Vagina (tissue), 2 donors: ENCODE measurements at places on chromosomes 1 and 21. TPM values are rescaled to one million over a fixed set of nuclear protein-coding genes. Genes with fewer than 3 reads are reported as not detected.
A peak's percentile ranks its signal among the peaks of the same experiment; 100 is the strongest.

The PLCH2 gene
- total RNA-seq, result 30.7 TPM

DNA sequence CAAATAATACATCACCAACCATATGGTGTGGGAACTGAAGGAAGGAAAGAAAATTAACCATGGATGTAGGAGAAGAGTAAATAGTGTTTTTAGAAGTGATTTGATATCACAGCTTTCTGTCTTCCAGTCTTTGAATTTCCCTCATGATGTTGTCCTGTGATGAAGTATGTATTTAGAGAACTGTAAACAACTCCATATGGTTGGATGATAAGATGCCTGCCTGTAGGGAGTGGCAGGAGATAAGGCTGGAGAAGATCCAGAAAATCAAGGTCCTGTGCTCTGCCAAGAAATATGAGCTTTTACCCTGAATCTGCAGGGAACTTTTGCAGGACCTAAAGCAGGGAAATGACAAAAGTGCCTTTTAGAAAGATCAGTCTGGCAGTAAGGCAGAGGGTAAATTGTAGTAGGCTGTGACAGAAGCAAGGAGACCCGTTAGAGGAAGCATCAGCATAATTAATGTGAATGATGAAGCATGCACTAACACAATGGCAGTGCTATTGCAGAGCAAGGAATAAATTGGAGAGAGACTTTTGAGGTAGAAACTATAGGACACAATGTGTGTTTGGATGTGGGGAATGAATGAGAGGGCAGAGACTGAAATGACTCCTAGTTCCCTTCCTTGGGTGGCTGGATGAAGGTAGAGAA, 21.9 kb downstream of the CEPT1 start:
- no peak overlapping the region for H3K27ac ChIP-seq
- no peak overlapping the region for H3K4me3 ChIP-seq
- H3K4me1 ChIP-seq, result no peaks in the 10 kb centered on the region

DNA sequence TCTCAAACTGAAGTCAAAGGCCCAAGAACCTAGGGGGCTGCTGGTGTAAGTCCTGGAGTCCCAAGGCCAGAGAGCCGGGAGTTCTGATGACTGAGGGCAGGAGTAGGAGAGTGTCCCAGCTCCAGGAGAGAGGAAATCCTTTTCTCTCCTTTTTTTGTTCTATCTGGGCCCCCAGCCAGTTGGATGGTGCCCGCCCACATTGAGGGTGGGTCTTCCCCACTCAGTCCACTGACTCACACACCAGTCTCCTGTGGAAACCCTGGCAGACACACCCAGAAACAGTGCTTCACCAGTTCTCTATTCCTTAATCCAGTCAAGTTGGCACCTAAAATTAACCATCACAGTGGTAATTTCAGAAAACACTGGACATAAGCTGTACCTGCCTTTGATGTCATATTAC, 12.7 kb upstream of the WDR26 start:
- H3K27ac ChIP-seq, result peak overlapping the region; percentile 60
- H3K27me3 ChIP-seq, result no peaks in the 10 kb centered on the region
- H3K4me3 ChIP-seq, result no peak overlapping the region
- no peak for DNase-seq
- H3K4me1 ChIP-seq, result peaks cover 20% of the 10 kb centered on the region

The ANKRD65 gene
- total RNA-seq, result 3.2 TPM

DNA sequence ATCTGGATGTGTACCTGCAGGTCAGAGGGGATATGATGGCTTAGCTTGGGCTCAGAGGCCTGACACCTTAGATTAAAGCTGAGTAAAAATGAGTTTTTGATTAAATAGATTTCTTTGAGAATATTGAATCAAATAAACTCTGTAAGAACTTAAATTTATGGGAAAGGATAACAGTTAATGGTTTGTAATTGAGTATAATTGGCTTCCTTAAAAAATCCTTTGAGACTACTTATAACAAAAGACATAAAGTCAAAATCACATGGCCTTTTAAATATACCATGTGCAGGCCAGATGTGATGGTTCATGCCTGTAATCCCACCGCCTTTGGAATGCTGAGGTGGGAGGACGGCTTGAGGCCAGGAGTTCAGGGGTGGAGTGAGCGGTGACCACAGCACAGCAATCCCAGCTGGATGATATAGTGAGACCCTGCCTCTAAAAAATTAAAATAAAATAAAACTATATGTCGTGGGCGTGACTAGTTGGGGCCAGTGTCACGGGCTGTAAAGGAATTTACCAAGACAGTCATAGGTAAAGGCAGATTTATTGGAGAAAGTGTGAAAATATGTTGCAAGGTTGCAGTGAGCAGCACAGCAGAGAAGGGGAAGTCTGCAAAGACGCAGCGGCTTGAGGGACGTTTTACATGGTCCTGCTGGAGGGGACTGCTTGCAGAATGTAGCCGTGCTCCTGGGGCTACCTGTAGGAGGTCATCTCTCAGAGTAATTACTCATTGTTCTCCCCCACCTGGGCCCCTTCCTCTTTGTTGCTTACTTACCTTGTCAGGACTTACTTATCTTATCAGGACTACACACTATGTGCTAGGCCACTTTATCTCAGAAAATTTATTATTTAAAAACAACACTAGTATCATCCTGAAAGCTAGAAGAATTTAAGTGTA, 122.3 kb downstream of the ZMYM4 start:
- H3K36me3 ChIP-seq, result no peaks in the 10 kb centered on the region
- H3K4me1 ChIP-seq, result no peaks in the 10 kb centered on the region
- H3K4me3 ChIP-seq, result no peak overlapping the region
- no peak overlapping the region for H3K27ac ChIP-seq
- no peaks in the 10 kb centered on the region for H3K27me3 ChIP-seq

DNA sequence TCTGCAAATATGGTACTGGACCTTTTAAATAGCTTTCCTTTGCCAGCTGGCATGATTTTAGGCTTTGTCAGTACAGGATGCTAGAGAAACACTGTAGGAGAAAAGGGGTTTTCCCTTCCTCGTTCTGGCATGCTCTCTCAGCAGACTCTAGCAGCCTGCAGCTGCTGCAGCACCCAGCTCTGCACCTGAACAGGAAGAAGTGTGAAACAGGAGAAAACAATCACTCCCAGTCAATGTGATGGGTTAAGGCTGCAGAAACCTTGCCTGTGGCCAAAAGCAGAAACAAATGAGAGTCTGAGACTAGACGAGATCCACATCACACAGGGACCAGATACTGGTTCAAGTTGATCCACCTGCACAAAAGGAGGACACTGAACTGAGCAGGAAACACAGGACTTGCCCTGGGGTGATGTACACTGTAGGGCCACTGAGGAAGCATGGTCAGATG, 21.2 kb downstream of the OVGP1 start:
- H3K36me3 ChIP-seq, result no peaks in the 10 kb centered on the region
- no peak overlapping the region for H3K4me3 ChIP-seq
- peak; percentile 52 for DNase-seq
- H3K4me1 ChIP-seq, result no peaks in the 10 kb centered on the region
- no peak overlapping the region for H3K27ac ChIP-seq

DNA sequence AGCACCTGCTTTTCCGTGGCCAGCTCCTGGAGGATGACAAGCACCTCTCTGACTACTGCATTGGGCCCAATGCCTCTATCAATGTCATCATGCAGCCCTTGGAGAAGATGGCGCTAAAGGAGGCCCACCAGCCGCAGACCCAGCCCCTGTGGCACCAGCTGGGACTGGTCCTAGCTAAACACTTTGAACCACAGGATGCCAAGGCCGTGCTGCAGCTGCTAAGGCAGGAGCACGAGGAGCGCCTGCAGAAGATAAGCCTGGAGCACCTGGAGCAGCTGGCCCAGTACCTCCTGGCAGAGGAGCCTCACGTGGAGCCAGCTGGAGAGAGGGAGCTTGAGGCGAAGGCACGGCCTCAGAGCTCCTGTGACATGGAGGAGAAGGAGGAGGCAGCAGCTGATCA, 413 bp downstream of the UBL4B start:
- H3K27ac ChIP-seq, result no peak overlapping the region
- DNase-seq, result no peak
- no peak overlapping the region for H3K4me3 ChIP-seq
- H3K36me3 ChIP-seq, result no peaks in the 10 kb centered on the region

The S100A14 gene
- 323 TPM for total RNA-seq

DNA sequence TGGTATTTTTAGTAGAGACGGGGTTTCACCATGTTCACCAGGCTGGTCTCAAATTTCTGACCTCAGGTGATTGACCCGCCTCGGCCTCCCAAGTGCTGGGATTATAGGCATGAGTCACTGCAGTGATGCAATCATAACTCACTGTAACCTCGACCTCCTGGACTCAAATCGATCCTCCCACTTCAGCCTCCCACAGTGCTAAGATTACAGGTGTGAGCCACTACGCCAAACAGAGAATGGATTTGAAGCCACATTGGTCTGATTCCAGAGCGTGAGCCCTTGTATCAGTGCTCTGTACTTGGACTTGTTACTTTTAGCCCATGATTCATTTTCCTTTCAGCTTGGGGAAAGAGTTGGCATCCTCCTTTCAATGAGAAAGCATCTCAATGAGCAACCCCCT, 14.9 kb upstream of the ZNF683 start:
- H3K27ac ChIP-seq, result no peak overlapping the region
- H3K4me1 ChIP-seq, result no peaks in the 10 kb centered on the region
- no peaks in the 10 kb centered on the region for H3K36me3 ChIP-seq
- no peaks in the 10 kb centered on the region for H3K27me3 ChIP-seq

The TBX15 gene
- 0.98 TPM for total RNA-seq

The S100A9 gene
- total RNA-seq, result 4,658 TPM

The ARHGAP29 gene
- 27.3 TPM for total RNA-seq

The ATP8B2 gene
- total RNA-seq, result 65.1 TPM

- H3K4me1 ChIP-seq, result no peaks in the 10 kb centered on the region
- H3K27me3 ChIP-seq, result no peaks in the 10 kb centered on the region
- no peak overlapping the region for H3K4me3 ChIP-seq
- H3K27ac ChIP-seq, result no peak overlapping the region
- DNase-seq, result no peak
These were observed 100.5 kb downstream of the AK5 start for GRCh38 chr1:77382366-77382765.

The SIK1 gene
- total RNA-seq, result 93.5 TPM

DNA sequence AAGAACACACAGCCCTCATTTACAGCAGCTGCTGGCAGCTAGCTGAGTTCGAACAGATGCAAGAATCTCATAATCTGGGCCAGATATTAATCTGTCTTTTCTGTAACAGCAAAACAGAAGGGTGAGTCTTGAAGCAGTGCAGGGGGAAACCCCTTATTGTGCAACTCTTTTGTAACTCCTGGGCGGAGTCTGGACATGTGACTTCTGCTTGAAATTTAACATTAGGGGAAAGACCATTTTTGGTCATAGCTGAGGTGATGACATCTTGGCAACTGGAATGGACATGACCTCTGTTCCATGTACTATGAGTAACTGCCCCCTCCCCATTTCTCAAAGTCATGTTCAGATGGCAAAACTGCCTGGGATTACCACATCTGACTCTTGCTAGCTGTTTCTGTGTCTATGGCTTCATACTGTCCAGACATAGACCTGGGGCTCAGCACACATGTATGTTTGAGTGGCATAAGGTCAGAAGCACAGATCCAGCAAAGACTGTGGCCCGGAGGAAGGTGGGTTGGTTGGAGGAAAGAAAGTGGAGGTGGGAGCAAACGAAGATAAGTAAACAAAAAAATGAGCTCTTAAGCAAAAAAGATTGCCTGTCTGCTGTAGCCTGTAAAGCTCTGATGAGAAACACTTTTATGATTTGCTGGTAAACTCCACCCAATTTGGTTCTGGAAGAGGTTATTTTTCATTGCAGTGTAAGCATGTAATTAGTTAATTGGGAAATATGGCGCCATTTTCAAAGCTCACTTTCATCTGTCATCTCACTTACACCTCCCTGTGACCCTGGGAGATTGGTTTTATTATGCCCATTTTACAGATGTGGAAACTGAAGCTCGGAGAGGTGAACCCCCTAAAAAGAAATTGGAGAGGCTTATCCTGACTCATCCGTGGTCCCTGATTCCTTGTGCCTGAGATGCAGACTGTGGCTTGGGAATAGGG, 26.1 kb downstream of the ETS2 start:
- no peak overlapping the region for H3K4me3 ChIP-seq
- no peaks in the 10 kb centered on the region for H3K27me3 ChIP-seq
- peak overlapping the region; percentile 71 for H3K27ac ChIP-seq
- DNase-seq, result peak; percentile 96
- H3K4me1 ChIP-seq, result peaks cover 19% of the 10 kb centered on the region

DNA sequence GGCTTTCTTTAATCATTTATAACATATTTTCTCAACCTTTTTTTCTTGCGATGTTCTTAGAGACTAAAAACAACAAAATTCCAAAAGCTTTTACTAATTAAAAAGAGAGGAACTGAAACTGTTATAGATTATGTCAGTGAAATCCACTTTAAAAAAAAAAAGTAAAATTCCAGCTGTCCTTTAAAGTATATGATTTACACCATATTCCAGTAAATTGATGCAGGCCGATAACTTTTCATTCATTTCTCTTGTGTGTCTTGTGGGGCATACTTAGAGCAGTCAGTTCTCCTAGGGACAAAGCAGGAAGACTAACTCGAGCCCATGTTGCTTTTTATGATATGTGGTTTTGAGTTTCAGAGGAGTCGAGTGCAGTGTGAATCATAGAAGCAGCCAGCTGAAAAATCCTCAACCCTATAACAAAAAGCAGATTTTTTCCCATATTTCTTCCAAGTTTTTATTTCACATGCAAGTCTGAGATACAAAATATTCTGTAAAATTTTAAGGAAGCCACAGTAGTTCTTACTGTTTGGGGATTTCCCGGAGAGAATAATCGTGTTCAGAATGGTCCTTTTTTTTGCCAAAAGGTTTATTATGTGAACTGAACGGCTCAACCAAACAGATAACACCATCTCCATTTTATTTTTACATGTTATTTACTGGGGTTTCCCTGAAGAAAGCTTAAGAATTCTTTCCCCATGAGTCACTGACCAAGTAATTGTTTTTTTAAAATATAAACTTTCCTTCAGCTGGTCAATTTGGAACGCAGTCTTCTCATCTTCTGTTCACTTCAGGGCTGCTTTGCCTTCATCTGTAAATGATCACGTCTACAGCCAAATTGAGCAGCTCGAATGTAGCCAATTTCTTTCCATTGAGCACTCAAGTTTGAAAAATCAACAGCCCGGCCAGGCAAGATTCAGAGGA, 77.0 kb upstream of the C1orf105 start:
- H3K4me3 ChIP-seq, result no peak overlapping the region
- H3K4me1 ChIP-seq, result peaks cover 22% of the 10 kb centered on the region
- no peak for DNase-seq
- H3K27ac ChIP-seq, result peak overlapping the region; percentile 51
- H3K36me3 ChIP-seq, result no peaks in the 10 kb centered on the region
- H3K27me3 ChIP-seq, result no peaks in the 10 kb centered on the region
